ENCODE measurements at places on chromosomes 4 and X. TPM values are rescaled to one million over a fixed set of nuclear protein-coding genes. Genes with fewer than 3 reads are reported as not detected.

GRCh38 chr4:113325876-113326615, 276.6 kb downstream of the ANK2 start:
- H3K27ac ChIP-seq: no peak overlapping the region
- no peaks in the 10 kb centered on the region for H3K4me1 ChIP-seq
- H3K4me3 ChIP-seq: no peak overlapping the region

GRCh38 chrX:41110801-41111625, 25.8 kb downstream of the USP9X start:
- no peak overlapping the region for H3K4me3 ChIP-seq
- H3K36me3 ChIP-seq: no peaks in the 10 kb centered on the region
- DNase-seq: no peak
- no peaks in the 10 kb centered on the region for H3K27me3 ChIP-seq
- peaks cover 51% of the 10 kb centered on the region for H3K4me1 ChIP-seq

DNA sequence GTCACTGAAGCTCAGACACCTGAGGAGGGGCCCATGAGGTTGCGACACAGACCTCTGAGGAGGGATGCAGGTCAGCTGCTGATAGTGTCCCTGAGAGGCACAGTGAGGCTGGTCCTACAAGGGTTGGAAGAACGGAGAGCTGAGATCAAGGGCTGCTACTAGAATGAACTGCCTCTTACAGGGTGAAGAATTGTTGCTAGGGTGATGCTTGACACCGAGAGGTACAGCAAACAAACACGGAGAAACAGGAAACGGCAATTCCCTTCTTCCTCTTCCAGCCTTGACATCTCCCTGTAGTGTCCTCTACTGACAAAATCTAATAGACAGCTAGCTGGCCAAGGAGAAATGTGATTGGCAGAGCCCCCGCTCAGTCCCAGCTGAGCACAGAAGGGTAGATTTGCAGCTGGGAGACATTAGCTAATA, 11.8 kb upstream of the HPGDS start:
- DNase-seq: no peak
- no peaks in the 10 kb centered on the region for H3K27me3 ChIP-seq
- H3K27ac ChIP-seq: no peak overlapping the region
- no peak overlapping the region for H3K4me3 ChIP-seq

LNX1 gene
- 15.2 TPM for total RNA-seq

GRCh38 chrX:317424-318067, 1.1 kb downstream of the GTPBP6 start:
- H3K27me3 ChIP-seq: no peaks in the 10 kb centered on the region
- H3K4me3 ChIP-seq: no peak overlapping the region
- H3K27ac ChIP-seq: peak overlapping the region; percentile 87
- peaks cover 21% of the 10 kb centered on the region for H3K4me1 ChIP-seq
- H3K36me3 ChIP-seq: peaks cover 12% of the 10 kb centered on the region
- DNase-seq: no peak

CENPVL1 gene
- not detected for total RNA-seq

GRCh38 chrX:2701600-2701999, 10.5 kb downstream of the CD99 start:
- no peak overlapping the region for H3K4me3 ChIP-seq
- DNase-seq: no peak

- H3K36me3 ChIP-seq: no peaks in the 10 kb centered on the region
- no peak overlapping the region for H3K27ac ChIP-seq
- no peak overlapping the region for H3K4me3 ChIP-seq
- H3K4me1 ChIP-seq: no peaks in the 10 kb centered on the region
- no peaks in the 10 kb centered on the region for H3K27me3 ChIP-seq
- DNase-seq: no peak
These were observed 75.1 kb upstream of the HTR2C start for GRCh38 chrX:114508756-114509155.

GRCh38 chrX:77960567-77960966, 8.9 kb downstream of the PGAM4 start:
- H3K4me1 ChIP-seq: no peaks in the 10 kb centered on the region
- H3K27ac ChIP-seq: no peak overlapping the region
- no peak overlapping the region for H3K4me3 ChIP-seq
- no peaks in the 10 kb centered on the region for H3K36me3 ChIP-seq
- no peak for DNase-seq
- H3K27me3 ChIP-seq: no peaks in the 10 kb centered on the region

GRCh38 chrX:9710332-9710731, 55.3 kb downstream of the GPR143 start:
- DNase-seq: no peak
- no peaks in the 10 kb centered on the region for H3K4me1 ChIP-seq
- no peak overlapping the region for H3K4me3 ChIP-seq
- H3K36me3 ChIP-seq: peaks cover 2% of the 10 kb centered on the region

DNA sequence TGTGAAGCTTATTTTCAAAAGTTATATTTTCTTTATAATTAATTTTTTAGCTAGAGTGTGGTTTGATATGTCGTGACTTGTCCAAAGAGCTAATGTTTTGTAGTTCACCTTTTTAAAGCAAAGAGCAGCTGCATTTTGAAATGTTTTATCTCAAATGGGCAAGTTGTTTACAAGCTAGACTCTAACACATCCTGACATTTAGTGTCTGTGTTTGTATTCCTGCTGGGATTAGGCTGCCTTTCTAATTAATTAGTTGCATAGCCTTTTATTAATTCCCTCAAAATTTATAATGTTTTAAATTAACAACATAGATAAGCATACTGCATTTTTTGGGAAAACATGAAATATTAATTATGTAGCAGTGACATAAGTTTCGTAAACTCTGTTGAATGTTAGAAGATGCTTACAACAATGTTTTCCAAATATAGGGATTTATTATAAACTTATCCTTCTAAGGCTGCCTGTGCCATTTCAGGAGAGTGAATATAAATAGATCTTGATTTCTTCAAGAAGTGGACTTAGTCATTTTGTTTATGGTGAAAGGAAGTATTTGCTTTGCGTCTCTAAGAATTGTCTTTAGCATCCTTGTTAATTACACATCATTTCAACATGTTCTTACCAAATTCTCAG, 37.7 kb upstream of the NUDT6 start:
- H3K4me1 ChIP-seq: no peaks in the 10 kb centered on the region
- H3K27me3 ChIP-seq: no peaks in the 10 kb centered on the region
- no peak overlapping the region for H3K27ac ChIP-seq
- no peaks in the 10 kb centered on the region for H3K36me3 ChIP-seq
- no peak overlapping the region for H3K4me3 ChIP-seq

DNA sequence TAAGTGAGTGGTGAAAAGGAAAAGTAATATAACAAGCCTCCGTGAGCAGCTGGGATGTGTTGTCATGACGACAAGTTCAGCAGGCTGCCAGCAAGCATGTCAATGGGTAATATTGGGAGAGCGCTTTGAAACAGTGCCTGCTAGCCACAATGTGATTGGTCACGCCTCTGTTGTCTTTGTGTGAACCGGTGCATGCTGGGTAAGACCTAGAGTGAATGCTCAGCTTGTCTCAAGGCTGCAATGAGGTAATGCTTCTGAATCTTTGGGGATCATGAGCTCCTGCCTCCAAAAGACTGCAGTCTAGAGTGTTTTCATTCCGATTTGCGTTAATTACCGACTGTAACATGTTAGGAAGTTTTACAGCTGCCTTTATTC, 54.9 kb downstream of the STOX2 start:
- H3K4me1 ChIP-seq: peaks cover 27% of the 10 kb centered on the region
- no peaks in the 10 kb centered on the region for H3K36me3 ChIP-seq
- DNase-seq: peak; percentile 71
- peak overlapping the region; percentile 64 for H3K27ac ChIP-seq
- no peak overlapping the region for H3K4me3 ChIP-seq

SOWAHD gene
- total RNA-seq: 2.6 TPM

- no peak for DNase-seq
- no peaks in the 10 kb centered on the region for H3K36me3 ChIP-seq
- H3K4me1 ChIP-seq: no peaks in the 10 kb centered on the region
- no peak overlapping the region for H3K4me3 ChIP-seq
- no peak overlapping the region for H3K27ac ChIP-seq
These were observed 1.9 kb upstream of the MAGEB3 start for GRCh38 chrX:30228526-30228925.

DNA sequence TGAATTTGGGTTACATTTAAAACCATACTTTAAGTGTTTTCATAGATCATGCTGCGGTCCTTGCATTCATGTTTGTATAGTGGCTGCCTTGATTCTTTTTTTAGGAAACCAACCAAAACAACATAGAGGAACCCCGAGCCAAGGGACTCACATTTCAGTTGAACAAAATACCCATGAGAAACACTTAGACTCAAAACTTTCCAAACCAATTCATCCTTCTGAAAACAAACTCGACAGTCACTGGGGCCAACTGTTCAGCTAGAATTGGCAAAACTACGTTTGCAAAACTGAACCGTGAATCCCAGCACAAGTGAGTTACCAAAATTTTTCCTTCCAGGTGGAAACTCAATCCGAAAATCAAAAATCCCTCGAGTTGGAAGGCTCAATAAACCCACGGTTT, 1.4 kb downstream of the ADGRA3 start:
- H3K27ac ChIP-seq: peak overlapping the region; percentile 77
- no peak overlapping the region for H3K4me3 ChIP-seq
- no peaks in the 10 kb centered on the region for H3K27me3 ChIP-seq
- no peak for DNase-seq
- H3K36me3 ChIP-seq: no peaks in the 10 kb centered on the region

GRCh38 chr4:76147454-76148141, 599 bp downstream of the NUP54 start:
- H3K27ac ChIP-seq: peak overlapping the region; percentile 84
- H3K4me1 ChIP-seq: peaks cover 33% of the 10 kb centered on the region
- H3K27me3 ChIP-seq: no peaks in the 10 kb centered on the region
- peak; percentile 36 for DNase-seq
- H3K36me3 ChIP-seq: no peaks in the 10 kb centered on the region

DNA sequence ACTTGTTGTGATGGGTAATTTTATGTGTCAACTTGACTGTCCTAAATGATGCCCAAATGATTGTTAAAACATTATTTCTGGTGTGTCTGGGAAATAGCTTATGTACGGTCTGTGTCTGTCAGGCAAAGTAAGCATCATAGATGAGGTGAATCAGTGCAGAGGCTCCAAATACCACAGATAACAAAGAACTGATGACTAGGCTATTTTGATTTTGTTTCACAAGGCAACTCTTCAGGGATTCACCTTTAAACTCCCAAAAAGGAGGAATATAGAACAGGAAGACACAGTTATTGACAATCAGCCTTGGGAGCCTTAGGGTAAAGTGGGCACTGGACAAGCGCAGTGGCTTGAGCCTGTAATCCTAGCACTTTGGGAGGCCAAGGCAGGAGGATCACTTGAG, 290.7 kb downstream of the PCDH10 start:
- no peaks in the 10 kb centered on the region for H3K36me3 ChIP-seq
- no peaks in the 10 kb centered on the region for H3K4me1 ChIP-seq
- H3K27ac ChIP-seq: no peak overlapping the region
- H3K4me3 ChIP-seq: no peak overlapping the region
- DNase-seq: no peak

DNA sequence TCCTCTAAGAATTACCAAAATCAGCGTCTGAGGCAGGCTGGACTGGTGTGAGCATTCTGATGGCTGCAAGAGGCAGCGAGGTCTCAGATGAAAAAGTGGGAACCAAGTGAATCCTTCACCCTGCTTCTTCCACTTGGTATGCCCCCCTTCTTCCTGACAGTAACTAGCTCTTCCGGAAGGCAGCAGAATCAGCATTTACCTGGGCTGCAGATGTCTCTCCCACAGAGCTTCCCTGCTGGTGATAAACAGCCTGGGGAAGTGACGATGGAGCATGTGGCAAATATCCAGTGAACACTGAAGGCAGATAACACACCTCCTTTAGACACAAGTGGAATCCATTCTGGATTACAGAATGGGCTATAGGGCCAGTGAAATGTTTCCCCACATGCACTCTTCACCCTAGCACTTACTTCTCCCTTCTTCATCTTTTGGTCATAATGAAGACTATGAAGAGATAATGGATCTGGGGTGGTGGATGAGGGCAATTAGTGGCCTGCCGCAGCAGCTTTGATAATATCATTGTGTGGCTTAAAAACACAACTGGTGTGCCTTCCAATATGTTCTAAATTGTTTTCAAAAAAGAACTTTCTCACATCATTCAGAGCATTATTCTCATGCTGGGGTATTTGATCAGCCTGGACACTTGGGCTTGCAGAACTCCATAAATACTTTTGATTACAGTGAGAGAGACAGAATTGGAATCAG, 60.8 kb upstream of the TBC1D9 start:
- H3K27ac ChIP-seq: no peak overlapping the region
- H3K4me1 ChIP-seq: no peaks in the 10 kb centered on the region
- DNase-seq: no peak
- no peaks in the 10 kb centered on the region for H3K27me3 ChIP-seq
- no peaks in the 10 kb centered on the region for H3K36me3 ChIP-seq
- H3K4me3 ChIP-seq: no peak overlapping the region

GRCh38 chr4:24742335-24742734, 53.0 kb upstream of the SOD3 start:
- no peak overlapping the region for H3K4me3 ChIP-seq
- no peaks in the 10 kb centered on the region for H3K4me1 ChIP-seq
- H3K27ac ChIP-seq: no peak overlapping the region
- H3K27me3 ChIP-seq: no peaks in the 10 kb centered on the region
- no peak for DNase-seq

GABRA4 gene
- total RNA-seq: 0.78 TPM

GRCh38 chr4:171565130-171565788, 247.9 kb upstream of the GALNTL6 start:
- no peaks in the 10 kb centered on the region for H3K36me3 ChIP-seq
- DNase-seq: no peak
- H3K4me1 ChIP-seq: no peaks in the 10 kb centered on the region
- H3K27me3 ChIP-seq: no peaks in the 10 kb centered on the region

DNA sequence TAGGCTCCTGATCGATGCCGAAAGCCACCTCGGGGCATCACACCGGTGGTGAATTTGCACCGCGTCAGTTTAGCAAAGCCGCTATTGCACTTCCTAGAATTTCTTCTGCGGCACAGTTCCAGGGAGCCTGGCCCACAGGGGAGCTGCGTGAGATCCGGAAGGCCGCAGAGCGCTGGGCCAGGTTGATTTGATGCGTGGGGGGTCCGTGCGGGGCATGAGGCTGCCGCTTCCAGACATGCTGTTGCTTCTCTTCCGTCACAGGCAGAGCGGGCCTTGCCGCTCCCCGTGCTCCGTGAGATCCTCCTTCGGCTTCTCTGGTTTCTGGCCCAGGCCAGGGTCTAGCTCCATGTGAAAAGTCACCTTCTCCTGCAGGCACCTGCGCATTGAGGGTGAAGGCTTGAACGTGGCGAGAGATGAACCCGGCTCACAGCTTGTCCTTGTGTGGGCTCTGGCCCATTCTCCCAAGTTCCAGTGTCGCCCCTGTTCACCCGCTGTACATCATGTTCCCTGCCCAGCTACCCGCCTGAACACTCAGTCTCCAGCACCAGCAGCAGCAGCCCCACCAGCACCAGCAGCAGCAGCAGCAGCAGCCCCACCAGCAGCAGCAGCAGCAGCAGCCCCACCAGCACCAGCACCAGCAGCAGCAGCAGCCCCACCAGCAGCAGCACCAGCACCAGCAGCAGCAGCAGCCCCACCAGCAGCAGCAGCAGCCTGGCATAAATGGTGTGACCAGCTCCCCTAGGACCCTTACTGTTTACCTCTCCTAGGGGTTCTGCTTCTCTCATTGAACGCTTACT, 131.2 kb downstream of the TRIML1 start:
- no peaks in the 10 kb centered on the region for H3K36me3 ChIP-seq
- DNase-seq: no peak
- no peaks in the 10 kb centered on the region for H3K27me3 ChIP-seq
- H3K27ac ChIP-seq: no peak overlapping the region

RADX gene
- total RNA-seq: 2.3 TPM

- no peaks in the 10 kb centered on the region for H3K27me3 ChIP-seq
- no peaks in the 10 kb centered on the region for H3K36me3 ChIP-seq
- DNase-seq: peak; percentile 41
- no peak overlapping the region for H3K27ac ChIP-seq
- H3K4me1 ChIP-seq: no peaks in the 10 kb centered on the region
- H3K4me3 ChIP-seq: no peak overlapping the region
These were observed 265.9 kb downstream of the ADAMTS3 start for GRCh38 chr4:72302981-72303704.
